NCI-H1417 treated with DMSO at 0.1 percent for 48 hours (cell line): ENCODE measurements at places on chromosomes 12 and 14.

- no peak for DNase-seq
Observed at GRCh38 chr14:78329371-78329770, 159.2 kb downstream of the NRXN3 start.

GRCh38 chr12:66679461-66680084, 697 bp upstream of the GRIP1 start:
- no peak for DNase-seq

GRCh38 chr12:65823513-65824375, 539 bp upstream of the HMGA2 start:
- DNase-seq, result no peak

GRCh38 chr14:21874946-21875345, 201.3 kb upstream of the OR4E1 start:
- no peak for DNase-seq

- no peak for DNase-seq
Observed at GRCh38 chr14:69518289-69519101, 34.0 kb downstream of the PLEKHD1 start.

- DNase-seq, result no peak
Observed at GRCh38 chr12:131986910-131987309, 37.2 kb downstream of the EP400 start.

DNA sequence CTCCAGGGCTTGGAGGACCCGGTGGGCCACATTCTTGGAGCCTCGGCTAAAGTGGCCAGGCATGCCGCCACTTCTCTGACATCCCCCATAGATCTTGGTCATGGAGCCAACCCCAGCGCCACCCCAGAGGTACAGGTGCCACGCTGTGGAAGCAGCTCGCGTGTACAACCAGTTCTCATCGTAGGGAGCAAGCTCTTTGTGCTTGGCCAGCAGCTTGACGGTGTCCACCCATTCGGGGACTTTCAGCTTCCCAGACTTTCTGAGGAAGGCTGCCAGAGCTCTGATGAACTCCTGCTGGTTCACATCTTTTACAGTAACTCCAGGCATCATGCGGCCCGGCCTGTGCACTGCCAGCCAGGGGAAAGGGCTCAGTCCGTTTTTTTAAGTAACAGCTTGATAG, 29.3 kb upstream of the EAPP start:
- DNase-seq, result no peak

- DNase-seq, result no peak
Observed at GRCh38 chr12:53227341-53227740, 4.7 kb downstream of the RARG start.

- no peak for DNase-seq
Observed at GRCh38 chr14:64388533-64389285, 556 bp downstream of the MTHFD1 start.

GRCh38 chr12:21831791-21832344, 57.4 kb upstream of the KCNJ8 start:
- no peak for DNase-seq

DNA sequence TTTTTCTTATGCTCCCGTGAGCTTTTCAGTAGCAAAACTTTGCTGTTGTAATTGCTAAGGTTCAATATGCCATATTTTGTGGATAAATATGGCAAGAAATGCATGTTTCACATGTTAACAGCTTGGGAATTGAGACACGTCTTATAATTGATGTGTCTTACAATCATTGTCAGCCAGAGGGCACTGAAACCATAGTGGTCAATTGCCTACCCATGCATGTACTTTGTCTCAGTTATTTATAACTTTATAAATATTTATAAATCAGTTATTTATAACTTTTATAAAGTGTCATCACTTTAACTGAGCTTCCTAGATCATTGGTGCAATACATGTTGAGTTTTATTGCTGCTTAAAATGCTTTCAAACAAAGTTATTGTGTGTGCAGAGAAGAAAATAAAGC, 82.0 kb downstream of the CATSPERB start:
- DNase-seq, result no peak

DNA sequence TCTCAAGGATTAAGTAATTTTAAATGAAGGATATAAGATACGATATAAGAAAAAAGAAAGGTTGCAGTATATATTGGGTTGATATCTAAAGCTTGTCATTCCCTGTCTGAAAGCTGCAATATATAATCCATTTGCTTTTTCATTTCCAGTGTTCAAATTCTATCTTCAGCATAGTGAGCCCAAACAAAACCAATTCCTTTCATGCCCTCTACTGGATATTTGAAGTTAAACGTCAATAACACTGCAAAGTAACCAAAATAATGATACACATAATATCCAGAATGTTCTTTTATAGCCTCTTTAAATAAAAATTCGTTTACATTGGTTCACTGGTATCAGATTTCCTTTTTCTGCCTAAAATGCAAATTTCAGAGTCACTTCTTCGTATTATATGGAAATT, 64.5 kb upstream of the DAAM1 start:
- DNase-seq, result no peak

- DNase-seq, result no peak
Observed at GRCh38 chr12:12034344-12034743, 36.4 kb upstream of the BCL2L14 start.

- DNase-seq, result no peak
Observed at GRCh38 chr12:113479590-113480335, 8.1 kb upstream of the LHX5 start.

DNA sequence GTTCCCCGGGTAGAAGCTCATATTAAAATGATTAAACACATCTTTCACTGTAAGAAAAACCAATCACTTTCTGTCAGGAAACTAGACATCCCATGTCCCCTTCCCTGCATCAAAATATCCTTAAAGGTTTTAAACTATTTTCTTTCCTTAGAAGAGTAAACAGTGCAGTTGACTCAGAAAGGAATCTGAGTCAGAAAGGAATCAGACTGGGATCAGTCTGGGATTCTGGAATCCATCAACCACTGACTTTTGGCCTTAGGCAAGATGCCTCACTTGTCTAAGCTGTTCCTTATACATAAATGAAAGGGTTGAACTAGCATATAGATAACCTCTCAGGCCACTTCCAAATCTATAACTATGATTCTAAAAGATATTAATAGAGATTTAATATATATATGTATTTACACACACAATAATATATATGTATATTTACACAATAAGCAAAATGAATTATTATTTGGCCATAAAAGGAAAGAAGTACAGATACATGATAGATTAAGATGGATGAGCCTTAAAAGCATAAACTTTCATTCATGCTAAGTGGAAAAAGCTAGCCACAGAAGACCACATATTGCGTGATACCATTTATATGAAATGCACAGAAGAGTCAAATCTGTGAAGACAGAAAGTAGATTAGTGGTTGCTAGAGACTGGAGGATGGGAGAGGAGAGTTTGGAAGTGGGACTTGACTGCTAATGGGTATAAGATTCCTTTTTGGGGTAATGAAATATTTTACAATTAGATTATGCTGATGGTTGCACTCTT, 114.4 kb downstream of the SLC38A1 start:
- DNase-seq, result no peak

- DNase-seq, result no peak
Observed at GRCh38 chr12:3797531-3798048, 44.7 kb upstream of the CRACR2A start.

- DNase-seq, result no peak
Observed at GRCh38 chr12:131249246-131250027, 295.7 kb downstream of the ADGRD1 start.

DNA sequence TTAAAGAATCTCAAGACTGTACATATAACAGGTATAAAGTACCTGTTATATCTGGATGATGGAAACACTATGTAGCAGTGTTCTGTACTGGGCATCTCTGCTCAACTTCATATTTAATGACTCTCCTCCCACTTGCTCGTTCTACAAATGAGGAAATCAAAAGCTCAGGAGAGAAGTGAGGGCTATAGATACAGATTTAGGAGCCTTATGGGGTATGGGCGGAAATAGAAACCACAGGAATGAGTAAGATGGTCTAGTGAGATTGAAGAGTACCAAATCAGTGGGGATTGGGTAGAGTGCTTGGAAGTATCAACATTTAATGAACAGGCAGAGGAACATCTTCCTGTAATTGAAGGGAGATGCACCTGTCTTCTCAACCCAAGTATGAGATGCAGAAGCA, 23.8 kb upstream of the POLR3B start:
- no peak for DNase-seq

GRCh38 chr14:55851961-55852360, 266.2 kb upstream of the PELI2 start:
- no peak for DNase-seq

DNA sequence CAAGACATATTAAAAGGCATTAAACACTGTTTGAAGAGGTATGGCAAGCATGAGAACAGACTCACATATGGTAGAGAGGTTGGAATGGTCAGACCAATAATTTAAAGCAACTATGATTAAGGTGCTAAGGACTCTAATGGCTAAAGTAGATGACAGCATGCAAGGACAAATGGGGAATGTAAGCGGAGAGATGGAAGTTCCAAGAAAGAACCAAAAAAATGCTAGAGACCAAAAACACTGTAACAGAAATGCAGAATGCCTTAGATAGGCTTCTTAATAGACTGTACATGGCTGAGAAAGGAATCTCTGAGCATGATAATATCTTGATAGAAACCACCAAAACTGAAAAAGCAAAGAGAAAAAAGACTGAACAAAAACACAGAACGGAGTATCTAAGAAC, 77.4 kb downstream of the RIN3 start:
- DNase-seq, result no peak

GRCh38 chr14:100156776-100157175, 2.7 kb downstream of the DEGS2 start:
- DNase-seq, result no peak

DNA sequence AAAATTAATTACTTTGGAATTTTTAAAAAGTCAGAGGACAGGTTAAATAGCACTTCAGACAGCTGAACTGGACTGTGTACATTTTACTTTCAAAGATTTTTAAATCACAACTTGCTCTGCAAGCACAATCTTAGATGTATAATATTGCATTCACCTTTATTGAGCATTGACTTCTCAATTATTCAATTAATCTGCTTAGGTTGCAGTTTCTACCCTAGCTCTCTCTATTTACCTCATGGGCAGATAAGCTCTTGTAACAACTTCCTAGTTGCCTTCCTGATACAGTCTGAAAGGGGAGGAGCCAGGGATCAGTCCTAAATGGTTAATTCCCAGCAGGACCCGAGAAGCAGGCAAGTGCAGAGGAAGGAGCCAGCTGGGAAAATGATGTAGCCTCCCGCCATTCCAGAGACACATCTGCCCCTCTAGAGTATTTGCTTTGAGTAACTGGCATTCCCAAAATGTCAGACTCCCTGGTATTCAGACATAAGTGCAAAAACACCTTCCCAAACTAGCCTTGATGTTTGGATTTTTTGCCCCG, 302.8 kb downstream of the GALC start:
- DNase-seq, result no peak

DNA sequence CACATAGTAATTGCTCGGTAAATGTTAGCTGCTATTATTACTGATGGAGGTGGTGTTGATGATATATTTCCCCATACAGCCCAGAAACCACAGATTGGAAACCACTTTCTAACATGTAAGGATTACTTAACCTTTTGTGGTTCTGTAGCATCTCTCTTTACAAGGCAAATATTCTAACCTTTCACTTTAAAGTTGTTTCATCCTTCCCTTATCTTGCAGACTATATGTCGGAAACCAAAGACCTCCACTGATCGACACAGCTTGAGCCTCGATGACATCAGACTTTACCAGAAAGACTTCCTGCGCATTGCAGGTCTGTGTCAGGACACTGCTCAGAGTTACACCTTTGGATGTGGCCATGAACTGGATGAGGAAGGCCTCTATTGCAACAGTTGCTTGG, 75.8 kb downstream of the FRMD6 start:
- no peak for DNase-seq

GRCh38 chr14:75334549-75335051, 56.0 kb downstream of the FOS start:
- no peak for DNase-seq

GRCh38 chr14:57987051-57987450, 121.2 kb upstream of the SLC35F4 start:
- DNase-seq, result no peak

GRCh38 chr12:111558107-111558376, 41.1 kb downstream of the ATXN2 start:
- DNase-seq, result no peak

- no peak for DNase-seq
Observed at GRCh38 chr14:102097441-102098135, 10.7 kb upstream of the HSP90AA1 start.

GRCh38 chr12:25977047-25977446, 18.6 kb downstream of the RASSF8 start:
- DNase-seq, result no peak

DNA sequence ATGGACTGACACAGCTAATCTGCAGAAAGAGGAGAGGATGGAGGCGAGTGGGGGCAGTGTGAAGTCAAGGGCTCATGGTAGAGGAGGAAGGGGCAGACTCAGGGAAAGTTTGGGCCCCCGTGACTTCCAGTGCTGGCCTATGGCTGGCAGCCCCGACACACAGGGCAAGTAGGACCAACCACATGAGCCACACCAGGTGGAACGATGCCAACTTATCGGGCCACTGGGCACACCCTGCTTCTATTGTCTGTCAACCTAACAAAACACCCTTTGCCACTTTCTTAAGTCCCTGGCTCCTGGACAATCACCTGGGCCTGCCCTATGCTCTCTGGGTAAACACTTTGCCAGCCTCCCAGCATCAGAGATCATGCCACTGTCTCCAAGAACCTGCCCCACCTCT, 65.2 kb upstream of the PSMC1 start:
- DNase-seq, result no peak

- no peak for DNase-seq
Observed at GRCh38 chr12:1769809-1770494, 50.4 kb upstream of the LRTM2 start.

GRCh38 chr12:76113800-76114757, 29.6 kb upstream of the NAP1L1 start:
- no peak for DNase-seq

DNA sequence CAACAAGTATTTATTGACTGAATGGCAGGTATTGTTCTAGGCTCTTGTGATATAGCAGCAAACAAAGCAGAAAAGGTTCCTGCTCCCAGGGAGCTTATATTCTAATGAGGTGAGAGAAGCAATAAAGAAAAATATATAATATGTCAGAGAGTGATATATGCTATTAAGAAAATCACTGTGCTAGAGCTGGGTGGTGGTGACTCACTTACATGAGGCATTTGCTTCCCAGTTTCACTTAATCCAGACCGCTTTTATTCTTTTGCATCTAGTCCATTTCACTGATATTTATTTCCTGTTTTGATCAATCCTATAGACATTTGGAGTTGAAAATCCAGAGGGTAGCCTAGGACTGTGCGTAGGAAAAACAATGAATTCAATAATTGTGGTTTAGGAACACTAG, 17.5 kb downstream of the TRHDE start:
- DNase-seq, result no peak
